ENCODE measurements at places on chromosomes 1 and 21.
A peak's percentile ranks its signal among the peaks of the same experiment; 100 is the strongest.

GRCh38 chr1:196877964-196878363 lies 9.9 kb upstream of the CFHR4 start:
- no peak for DNase-seq

- no peak for DNase-seq
Measured at GRCh38 chr1:79262745-79263258, 256.3 kb upstream of the ADGRL4 start.

GRCh38 chr1:190904091-190904695 lies 426.5 kb upstream of the BRINP3 start:
- DNase-seq: no peak

DNA sequence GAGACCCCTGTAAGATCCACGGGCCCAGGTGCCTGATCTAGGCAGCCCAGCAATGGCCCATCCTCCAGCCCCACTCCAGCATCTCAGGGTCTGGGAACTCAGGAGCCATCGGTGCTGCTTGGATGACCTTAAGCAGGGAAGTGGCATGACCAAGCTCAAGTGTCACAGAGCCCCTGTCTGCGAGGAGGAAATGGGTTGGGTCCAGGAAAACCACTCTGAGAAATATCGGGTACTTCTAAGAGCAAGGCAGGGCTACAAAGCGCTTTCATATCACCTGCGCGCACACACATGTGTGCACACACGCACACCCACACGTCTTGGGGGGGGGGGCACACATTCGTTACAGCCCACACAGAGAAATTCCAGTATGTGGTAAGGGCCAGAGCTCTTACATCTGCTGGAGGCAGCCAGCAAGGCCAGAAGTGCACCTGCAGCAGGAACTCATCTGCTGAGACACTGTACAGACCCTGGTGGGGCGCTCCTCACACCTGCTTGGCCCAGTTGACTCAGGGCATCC lies 32.6 kb upstream of the SPOCD1 start:
- DNase-seq: peak; percentile 42

DNA sequence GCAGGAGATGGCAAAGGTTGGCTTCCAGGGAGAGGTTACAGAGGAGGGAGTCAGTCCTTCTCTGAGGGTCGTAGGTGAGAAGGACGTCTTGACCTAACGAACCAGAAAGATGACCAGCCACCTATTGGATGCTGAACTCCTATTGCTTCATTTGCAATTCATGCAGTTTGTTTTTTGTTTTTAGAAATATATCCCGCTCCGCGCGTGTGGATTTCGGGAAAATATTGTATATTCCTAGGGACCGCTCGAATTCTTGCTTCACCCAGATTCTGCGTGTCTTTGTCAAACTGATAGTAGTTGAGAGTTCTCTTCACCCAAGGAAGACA lies 564 bp downstream of the DISP1 start:
- no peak for DNase-seq

Measured in stimulated activated CD4-positive, alpha-beta T cell treated with anti-CD3 and anti-CD28 coated beads, TNF-alpha, amount 100 ng/mL, for 4 hours (primary cell).